ENCODE measurements at places on chromosomes 12 and 14.
A peak's percentile ranks its signal among the peaks of the same experiment; 100 is the strongest.

DNA sequence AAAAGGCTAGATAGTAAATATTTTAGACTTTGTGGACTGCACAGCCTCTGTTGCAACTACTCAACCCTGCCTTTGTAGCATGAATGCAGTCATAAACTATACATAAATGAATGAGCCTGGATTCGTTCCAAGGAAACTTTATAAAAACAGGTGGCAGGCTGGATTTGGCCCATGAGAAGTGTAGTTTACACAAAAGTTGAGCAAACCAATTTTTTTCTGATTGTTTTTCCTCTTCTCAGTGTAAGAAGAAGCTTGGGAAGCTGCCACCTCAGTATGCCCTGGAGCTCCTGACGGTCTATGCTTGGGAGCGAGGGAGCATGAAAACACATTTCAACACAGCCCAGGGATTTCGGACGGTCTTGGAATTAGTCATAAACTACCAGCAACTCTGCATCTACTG lies 9.5 kb downstream of the OAS1 start:
- no peak for DNase-seq

DNA sequence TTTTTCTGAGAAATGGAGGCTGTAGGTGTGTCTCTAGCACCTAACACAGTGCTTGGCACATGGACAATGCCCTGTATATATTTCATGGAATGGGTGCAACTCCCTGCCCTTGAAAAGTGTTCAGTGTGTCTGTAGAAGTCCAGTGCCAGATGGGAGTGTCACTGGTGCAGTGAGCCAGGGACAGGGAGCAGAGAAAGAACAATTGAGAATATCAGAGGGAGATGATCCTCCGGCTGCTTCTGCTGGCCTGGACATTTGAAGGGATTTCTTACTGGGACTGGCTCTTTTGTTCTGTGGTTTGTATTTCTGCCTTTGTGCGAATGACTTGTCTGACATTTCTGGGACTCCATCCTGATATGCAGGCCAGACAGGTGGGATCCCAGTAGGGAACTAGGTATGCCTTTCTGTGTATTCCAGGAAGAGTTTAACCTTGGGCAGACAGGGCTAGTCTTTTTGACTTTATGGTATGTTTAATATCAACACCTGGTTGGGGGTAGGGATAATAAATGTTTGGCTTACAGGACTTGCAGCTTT lies 328.0 kb downstream of the NRXN3 start:
- DNase-seq, result no peak

DNA sequence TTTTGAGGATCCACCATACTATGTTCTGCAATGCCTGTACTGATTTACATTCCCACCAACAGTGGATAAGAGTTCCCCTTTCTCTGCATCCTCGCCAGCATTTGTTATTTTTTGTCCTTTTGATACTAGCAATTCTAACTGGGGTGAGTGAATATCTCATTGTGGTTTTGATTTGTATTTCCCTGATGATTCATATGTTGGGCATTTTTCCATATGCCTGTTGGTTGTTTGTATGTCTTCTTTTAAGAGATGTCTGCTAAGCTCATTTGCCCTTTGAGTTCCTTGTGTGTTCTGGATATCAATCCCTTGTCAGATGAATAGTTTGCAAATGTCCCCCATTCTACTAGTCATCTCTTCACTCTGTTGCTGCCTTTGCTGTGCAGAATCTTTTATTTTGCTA lies 49.0 kb upstream of the MSRB3 start:
- no peak for DNase-seq

- DNase-seq, result no peak
Observed at GRCh38 chr12:121467638-121468498, 68.0 kb downstream of the RNF34 start.

GRCh38 chr14:35365130-35366055 lies 39.2 kb downstream of the NFKBIA start:
- DNase-seq, result peak; percentile 85

DNA sequence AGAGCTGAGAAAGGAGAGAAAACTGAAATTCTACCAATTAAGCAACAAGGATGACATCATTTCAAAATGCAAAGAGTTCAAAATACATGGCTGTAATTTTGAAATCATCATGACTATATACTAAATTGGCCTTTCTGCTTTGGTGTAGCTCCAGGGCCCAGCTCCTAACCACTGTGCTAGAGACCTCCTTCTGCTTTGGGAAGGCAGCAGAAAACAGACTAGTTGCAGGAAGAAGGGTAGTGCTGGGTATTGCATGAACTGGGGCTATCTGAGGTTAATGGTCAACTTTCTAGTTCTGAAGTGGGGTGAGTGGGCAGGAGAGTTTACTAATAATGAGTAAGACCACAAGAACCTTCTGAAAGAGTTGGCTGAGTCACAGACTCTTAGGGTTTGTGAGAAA lies 66.2 kb downstream of the PTGER2 start:
- DNase-seq, result no peak

GRCh38 chr14:74952180-74952665 lies 3.2 kb downstream of the PGF start:
- DNase-seq, result no peak

DNA sequence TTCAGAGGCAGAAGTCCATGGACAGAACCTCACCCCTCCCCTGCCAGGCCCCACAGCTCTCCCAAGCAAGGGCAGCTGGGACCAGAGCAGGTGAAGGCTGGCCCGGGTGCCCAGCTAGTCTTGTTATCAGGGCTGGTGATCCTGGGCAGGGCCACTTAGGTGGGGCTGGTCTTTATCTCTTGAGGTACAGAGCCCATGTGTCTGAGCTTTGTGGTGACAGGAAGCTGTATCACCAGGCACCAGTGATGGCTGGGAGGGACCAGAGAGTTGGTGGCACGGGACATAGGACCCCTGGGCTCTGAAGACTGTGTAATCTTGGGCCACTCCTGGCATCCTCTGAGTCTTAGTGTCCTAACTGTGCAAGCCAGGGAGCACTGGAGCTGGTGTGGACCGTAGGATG lies 12.8 kb upstream of the HPD start:
- DNase-seq, result no peak

DNA sequence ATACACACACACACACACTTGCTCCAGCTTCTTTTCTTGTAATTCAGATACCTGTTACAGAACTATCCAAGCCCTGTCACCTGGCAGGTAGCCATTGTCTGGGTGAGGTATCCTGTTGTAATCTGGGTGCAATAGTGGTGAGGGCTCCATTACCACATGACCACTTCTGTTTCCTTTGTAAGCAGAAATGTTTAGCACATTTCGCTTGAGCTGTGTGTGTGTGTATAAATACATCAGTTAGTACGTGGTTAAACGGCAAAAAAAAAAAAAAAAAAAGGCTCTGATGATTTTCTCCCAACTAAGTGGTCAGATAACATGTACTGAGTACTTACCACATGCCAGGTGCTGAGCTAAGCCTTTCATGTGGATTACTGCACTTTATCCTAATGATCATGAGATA lies 129.3 kb upstream of the SSTR1 start:
- peak; percentile 20 for DNase-seq

DNA sequence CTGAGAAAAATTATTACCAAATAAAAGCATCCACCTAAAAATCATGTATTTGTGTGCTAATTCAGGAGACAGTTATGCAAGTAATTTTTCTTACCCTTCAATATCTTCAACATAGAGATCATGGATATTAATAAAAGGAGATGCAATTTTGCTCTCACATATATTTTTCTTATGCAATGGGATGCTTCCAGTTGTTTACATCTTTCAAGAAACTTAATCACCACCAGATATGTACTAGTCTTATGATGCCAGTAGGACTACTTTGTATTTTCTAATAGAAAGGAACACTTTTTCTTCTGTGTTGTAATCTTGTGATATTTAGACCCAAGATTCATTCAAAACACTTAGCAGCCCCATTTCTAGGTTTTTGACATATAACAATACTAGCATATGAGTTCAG lies 107.6 kb downstream of the NAV3 start:
- DNase-seq, result no peak

DNA sequence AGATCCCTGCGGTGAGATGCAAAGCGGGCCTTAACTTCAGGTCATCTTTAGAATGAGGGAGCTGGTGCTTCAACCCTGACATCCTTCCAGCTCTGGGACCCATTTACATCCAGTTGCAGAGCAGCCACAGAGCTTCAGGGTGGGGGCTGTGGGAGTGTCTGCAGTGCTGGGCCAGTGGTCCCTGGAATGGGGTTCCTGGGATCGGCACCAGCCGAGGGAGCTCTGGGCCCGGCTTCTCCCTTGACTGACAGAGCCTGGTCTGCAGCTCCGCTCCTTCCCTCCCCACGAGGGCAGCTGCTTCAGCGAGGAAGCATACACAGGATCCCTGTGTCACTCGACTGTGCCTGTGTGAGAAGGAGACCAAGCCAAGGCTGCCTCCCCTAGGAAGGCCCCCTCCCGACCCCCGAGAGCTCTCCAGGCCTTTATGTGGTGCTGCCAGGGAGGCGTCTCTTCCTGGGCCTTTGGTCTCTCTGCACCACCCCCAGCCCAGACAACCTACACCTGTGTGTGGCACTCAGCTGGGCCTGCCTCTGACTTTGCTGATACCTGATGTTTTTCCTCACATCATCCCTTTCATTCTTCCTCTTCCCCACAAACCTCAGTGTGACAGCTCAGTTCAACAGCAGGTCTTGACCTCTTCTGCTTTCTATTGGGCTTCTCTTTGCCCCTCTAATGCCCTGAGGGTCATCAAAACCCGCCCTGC lies 48.1 kb upstream of the RIN3 start:
- DNase-seq, result no peak

DNA sequence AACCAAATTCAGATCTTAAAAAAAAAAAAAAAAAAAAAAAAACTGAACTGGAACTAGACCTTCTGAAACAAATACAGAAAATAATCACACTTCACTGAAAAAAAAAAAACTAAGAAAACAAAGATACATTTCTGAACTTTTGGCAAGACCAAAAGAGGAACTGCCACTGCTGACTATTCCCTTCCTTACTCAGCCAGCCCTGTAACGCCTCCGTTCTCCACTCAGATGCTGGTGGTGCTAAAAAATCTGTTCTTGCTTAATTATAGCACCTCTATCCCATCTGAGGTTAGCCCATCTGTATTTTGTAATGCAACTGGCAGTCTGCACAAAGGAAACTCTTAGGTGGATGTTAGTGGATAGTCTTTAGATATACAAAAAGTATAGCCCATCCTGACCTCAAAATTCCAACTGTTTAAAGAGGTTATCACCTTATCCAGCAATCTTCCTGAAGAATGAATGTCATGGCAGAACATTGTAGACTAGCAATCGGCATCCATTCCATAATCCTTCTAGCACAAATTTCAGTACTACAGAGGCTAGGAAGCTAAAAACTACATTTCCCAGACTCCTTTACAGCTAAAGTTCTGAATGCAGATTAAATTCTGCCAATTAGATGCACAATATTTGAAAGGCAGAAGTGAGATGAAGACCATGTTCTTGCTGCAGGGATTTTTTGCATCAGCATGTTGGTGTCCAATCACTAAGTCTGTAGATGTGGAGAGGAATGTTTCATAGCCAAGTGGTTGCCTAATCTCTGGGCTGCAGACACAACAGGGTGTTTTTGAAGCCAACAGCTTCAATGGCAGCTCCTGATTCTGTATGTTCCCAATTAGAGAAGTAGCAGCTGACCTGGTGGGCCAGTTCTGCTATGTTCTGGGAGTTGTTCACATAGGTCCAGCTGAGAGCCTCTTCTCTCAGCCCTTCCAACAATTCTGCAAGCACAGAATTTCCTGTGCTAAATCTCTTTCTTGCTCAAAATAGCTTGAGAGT lies 5.7 kb downstream of the MAP3K9 start:
- no peak for DNase-seq

GRCh38 chr12:132600048-132601032 lies 10.0 kb downstream of the LRCOL1 start:
- no peak for DNase-seq

DNA sequence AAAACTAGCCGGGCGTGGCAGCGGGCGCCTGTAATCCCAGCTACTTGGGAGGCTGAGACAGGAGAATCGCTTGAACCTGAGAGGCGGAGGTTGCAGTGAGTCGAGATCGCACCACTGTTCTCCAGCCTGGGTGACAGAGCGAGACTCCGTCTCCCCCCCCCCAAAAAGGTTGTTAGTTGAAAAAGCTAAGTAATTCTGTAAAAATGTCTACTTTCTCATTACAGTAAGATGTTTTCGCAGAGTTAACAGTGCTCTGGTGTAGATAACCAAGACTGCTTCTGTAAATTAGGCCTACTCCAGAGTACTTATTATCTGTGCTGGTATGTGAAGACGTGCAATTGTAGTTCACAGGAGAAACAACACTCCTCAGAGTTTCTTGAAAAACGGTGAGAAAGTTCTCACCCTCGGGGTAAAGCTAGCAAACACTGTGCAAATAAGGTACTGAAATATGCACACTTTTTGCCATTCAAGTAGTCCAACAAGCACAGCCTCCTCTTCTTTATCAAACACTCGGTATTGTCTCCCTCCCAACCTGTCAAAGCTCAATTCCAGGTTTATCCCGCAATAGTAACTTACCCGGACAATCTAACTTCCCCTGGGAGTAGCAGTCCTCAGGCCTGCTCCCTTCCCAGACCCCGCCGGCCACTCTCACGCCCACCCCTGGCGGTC lies 974 bp downstream of the BTBD7 start:
- no peak for DNase-seq

- DNase-seq, result no peak
Observed at GRCh38 chr12:88996200-88996788, 356.0 kb downstream of the DUSP6 start.

- no peak for DNase-seq
Observed at GRCh38 chr14:55127460-55127951, 1.5 kb upstream of the LGALS3 start.

- DNase-seq, result no peak
Observed at GRCh38 chr12:110561471-110562201, 21.5 kb downstream of the PPTC7 start.

DNA sequence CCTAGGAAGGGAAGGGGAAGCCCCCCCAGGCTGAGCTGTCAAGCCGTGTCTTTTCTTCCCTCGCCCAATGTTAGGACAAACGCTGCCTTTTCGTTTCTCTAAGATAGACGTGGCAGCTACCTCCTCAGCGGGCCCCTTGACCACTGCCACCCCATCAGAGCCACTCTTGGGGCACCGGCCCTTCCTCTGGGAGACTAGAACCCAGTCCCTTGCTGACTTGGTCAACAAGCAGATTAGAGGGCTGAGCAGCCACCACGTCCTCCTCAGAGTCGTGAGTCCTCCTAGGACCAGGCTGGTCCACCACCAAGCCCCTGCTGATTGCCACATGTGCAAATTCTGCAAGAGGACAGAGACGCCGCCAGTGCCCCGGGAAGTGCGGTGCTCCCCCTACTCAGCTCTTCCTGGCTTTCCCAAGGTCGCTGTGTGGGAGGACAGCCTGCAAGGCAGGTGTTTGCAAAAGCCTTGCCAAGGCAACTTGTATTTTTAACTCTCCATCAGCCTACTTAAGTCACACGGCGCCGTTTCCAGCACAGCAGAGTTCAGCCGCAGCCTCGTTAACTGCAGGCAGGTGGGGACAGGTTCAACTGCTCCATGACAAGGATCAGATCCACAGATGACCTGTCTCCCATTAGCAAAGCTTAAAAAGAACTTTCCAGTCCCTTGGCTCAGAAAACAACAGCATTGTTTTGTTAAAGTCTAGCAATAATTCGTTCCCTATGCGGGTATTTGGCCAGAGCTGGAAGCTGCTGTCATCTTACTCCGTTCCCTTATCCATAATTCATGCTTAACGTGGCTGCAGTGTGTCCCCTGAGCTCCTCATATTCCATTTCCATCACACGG lies 65.6 kb downstream of the TESC start:
- DNase-seq, result no peak

- DNase-seq, result no peak
Observed at GRCh38 chr12:74129702-74130101, 407.9 kb upstream of the ATXN7L3B start.

Data from activated CD4-positive, alpha-beta T cell treated with anti-CD3 and anti-CD28 coated beads, Interleukin-2, amount 50 U/mL, for 16 hours (primary cell).